CD4-positive, alpha-beta T cell treated with Interleukin-6 for 4 hours (primary cell): ENCODE measurements at places on chromosomes 7 and 10.

- no peak for DNase-seq
Observed at GRCh38 chr7:110677405-110677804, 413.5 kb upstream of the LRRN3 start.

DNA sequence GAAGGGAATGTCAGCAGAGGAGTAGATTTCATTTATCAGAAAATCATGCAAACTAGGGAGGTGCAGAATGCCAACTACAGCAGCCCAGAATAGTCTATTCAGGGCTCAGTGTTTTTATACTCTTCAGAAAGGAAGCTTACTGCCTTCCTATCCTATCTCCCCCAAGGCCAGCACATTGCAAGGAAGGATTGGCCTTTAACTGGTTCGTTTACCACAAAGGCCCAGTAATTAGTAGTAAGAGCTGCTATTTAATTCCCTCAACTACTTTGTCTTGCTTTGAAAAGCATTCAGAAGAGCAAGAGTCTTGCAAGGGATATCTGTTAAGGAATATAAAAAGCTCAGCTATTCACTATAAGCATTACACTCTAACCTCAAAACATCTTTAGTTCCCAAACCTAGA is 86.4 kb upstream of the RNF148 start:
- DNase-seq = no peak

DNA sequence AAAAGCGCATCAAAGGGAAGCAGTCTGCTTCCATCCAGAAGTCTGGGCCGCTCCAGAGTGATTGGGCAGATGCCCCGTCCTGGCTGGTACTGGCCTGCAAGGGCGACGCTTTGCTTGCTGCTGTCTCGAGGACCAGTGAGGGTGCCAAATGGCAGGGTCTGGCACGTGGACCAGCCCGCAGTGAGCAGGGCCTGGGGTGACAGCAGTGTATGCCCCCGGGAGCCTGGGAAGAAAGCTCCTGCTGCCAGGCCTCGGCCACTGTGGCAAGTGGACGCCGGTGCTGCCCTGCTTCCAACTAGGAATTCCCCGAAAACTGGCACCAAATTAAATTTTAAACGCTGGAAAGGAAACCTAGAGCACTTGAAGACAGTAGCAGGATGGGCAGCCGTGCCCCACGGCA is 357.0 kb upstream of the MKI67 start:
- no peak for DNase-seq

- DNase-seq = no peak
Observed at GRCh38 chr7:99390941-99391602, 16.5 kb downstream of the ARPC1B start.

DNA sequence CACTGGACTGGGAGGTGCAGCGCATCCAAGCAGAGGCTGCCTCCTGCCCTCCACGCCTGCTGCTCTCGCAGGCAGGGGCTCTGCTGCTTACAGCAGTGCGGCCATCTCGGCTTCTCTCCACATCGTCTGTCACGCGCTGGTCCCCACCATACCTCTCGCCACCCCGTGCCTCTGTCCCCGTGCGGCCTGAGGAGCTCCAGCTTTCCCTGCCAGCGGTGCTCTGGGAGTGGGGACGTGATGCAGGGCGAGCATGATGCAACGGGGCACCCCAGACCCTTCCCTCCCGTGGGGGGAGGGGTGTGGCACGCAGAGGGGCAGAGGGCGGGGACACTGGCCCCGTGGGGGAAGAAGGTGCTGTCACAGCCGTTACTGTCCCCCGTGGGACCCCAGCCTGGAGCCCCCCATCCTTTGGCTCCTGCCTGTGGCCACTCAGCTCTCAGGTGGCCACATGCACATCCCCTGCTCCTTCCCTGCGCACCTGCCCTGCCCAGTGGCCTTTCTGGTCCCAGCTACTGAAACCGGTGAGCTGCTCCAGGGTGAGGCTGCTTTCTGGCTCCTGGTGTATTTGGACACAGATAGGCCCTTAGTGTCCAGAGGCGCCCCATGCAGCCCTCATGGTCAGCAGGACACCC is 9.0 kb downstream of the GET4 start:
- no peak for DNase-seq

GRCh38 chr10:103872137-103872931 is 17.0 kb upstream of the SH3PXD2A start:
- DNase-seq = no peak

DNA sequence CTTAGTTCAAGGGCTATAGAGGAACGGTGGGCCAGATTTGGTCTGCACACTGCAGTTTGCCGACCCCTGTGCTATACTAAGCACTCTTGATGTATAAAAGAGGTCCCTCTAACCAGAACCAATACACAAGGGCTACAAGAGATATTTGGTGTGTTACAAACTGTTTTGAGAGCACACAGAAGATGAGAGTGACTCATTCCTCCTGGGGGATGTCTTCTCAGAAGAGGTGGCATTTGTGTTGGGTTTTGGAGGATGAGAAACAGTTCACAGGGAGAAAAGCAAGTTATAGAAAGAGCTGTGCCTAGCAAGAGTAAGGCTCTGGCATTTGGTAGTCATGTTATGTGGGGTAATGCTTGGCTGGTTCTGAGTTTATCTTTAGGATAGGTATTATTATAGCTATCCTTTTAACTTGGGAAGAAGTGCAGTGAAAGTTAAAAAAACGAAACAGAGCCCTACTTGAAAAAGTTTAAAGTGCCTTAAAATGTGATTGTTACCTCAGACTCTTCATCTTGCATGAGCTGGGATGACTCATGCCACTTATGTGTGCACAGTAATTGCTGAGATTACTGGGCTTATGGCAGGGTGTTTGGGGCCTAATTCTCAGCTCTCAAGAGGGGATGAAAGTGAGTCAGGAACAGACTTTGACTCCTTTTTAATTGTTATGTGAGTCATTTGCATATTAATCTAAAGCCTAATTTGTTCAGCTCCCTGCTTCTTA is 160.4 kb downstream of the KIF20B start:
- DNase-seq = peak; percentile 28

DNA sequence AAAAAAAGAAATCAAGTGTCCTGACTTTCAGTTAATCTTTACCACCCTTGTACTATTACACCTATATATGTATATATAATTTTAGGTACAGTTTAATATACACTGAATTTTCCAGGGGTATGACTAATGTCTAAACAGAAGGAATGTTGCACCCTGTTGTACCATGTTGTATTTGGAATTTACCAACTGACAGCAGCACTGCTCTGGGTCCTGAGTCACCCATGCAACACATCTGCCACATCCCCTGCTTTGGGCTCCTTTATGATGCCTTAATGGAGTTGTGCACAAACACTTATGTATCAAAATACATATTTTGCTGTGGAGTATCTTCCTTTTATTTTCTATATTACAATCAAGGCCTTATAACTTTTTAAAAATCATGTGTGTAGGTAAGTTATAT is 21.2 kb downstream of the YAE1 start:
- no peak for DNase-seq

- peak; percentile 48 for DNase-seq
Observed at GRCh38 chr7:55474944-55475854, 97.1 kb downstream of the VOPP1 start.

- no peak for DNase-seq
Observed at GRCh38 chr7:79833616-79834015, 301.0 kb upstream of the GNAI1 start.

DNA sequence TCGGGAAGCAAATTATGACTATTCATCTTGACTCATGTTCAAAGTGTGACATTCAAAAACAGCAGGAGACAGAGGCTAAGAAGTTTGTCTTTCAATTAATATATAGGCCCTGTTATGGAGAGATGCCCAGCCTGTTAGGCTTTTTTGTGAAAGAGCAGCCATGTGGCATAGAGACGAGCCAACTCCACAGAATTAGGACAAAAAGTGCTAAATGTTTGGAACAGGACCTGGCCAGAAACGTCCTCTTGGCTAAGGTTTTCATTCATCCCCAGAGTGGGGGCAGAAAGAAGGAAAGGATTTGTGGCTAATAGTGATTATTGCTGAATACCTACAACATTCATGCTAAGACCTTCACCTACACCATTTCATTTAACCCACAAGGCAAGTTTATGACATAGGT is 324.7 kb upstream of the NPVF start:
- no peak for DNase-seq

DNA sequence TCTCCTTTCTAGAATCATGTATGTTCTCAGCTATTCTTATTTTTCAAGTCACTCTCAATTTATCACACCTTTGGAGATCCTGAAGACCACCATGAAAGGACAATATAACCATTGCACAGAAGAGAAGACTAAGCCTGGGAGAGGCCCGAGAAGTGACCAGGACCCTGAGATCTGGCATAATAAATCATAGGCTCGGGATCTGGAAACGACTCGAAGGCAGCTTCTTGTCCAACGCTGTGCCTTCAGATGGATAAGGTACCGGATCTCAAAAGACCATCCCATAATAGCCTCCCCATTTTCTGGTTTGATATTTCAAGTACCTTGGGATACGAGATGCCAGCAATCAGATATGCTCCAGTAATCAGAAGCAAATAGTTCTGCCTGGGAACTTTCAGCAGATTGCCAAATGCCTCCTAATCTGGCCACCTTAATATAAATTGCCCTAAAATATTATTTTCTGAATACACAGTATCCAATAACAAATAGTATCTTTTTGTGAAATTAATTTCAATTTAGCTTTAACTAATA is 179.2 kb upstream of the ZMIZ1 start:
- DNase-seq = no peak

- DNase-seq = no peak
Observed at GRCh38 chr7:38296059-38296857, 22.8 kb upstream of the TARP start.

DNA sequence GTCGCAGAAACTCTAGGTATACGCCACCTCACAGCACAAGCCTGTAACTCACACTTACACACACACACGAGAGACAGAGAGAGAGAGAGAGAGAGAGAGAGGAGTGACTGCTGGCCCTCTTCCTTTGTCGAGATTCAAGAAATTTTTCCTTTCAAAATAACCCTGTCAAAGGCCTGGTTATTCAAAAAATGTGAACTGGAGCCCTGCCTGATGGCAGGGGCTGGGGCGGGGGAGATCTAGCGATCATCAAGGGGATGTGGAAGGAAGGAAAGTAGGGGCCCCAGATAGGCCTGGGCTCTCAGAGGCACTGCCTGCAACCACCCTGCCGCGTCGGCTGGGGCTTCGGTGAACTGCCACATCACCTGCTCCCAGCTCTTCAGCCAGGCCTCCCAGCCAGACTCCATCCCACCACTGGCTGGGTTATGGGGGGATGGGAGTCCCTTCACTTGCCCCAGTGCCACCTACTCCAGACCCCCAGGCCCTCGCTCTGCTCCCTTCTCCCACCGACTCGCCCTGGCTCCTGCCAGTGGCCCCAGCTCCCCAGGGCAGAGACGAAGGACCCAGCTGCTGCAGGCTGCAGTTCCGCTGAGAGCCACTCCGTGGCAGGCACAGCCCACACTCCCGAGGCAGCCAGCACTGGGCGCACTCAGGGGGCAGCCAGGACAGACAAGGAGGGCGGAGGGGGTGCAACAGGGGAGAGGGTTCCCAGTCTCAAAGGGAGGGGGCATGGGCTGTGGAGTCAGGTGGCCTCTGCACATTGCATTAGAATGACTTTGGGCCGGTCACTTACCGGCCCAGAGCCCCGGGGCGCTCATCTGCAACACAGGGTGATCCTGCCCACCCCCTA is 15.3 kb downstream of the KCNH2 start:
- peak; percentile 72 for DNase-seq

- no peak for DNase-seq
Observed at GRCh38 chr7:81014266-81014665, 95.4 kb upstream of the SEMA3C start.

DNA sequence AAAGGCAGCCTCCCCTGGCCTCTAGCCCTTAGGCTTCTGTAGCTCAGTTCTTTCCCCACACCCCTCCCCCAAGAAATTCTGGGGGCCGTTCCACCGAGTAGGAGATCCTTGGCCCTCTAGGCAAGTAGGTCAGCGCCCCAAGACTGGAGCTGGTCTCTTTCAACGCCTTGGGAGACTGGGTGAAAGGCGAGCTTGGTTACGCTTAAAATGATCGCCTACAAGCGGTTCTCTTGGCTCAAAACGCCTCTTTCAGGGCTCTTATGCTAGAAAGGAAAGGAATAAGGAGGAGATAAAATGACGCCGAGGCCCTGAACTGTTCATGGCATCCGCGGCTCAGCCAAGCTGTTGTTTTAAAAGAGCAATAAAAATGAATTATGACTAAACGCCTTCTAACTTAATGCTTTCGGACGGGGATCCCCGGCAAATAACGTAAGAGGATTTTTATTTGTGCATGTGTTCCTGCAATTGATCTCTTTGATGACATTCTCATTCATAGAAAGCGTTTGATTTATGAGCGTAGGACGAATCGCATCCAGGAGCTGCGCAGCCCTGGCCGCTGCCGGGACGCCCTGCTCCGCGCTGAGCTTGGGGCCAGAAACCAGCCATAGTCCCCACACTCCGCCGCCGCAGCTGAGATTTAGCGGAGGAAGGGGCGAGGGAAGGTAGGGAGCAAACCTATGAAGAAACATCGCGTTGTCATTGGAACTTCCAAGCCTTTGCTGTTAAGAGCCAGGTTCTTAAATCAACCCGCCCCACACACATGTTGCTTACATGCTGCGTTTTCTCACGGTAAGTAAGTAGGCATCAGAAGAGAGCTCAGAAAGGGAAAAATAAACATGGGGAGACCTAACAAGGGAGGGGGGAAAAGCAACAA is 3.0 kb upstream of the HOXA1 start:
- DNase-seq = no peak

DNA sequence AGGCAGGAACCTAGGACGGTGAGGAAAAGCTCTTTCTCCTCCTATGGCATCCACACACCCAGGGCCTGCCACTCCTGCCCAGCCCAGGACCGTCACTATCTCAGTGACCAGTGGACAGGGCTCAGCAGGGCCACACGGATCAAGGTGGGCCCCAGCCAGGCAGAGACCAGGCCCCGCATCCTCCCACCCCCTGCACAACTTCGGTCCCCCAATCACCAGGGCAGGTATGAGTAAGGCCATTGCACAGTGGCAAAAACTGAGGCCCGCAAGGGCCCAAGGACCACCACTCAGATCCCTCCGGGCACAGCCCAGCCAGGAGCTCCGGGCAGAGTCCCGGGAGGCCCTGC is 30.3 kb downstream of the OAT start:
- no peak for DNase-seq

DNA sequence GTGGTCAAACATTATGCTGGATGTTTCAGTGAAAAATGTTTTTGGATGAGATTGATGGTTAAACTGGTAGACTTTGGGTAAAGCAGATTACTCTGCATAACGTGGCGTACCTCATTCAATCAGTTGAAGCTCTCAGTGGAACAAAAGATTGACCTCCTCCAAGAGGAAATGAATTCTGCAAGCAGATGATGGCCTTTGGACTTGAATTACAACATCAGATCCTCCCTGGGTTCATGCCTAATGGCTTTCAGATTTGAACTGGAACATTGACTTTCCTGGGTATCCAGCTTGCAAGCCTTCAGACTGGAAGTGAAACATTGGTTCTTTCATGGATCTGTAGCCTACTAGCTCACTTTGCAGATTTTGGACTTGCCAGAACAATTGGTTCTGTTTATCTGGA is 169.3 kb upstream of the MALRD1 start:
- no peak for DNase-seq
